ENCODE measurements at places on chromosomes 16 and 17.

DNA sequence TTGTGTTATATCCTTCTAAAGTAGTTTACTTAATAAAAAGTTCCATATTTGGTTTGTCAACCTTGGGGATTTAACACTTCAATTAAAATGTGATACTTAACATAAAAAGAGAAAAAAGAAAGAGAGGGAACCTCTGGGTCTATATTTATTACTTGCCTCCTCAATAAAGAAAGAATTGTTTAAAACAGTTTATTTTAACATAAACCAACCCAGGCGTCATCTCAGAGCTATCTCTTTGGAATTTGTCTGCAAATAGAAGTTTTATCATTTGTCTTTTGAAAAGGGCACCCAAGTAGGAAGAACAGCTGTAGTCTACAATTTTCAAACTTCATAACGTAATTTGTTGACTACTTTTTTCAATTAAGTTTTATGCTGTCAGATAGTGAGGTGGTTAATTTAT, 364.1 kb downstream of the KCNJ2 start:
- no peak for DNase-seq

DNA sequence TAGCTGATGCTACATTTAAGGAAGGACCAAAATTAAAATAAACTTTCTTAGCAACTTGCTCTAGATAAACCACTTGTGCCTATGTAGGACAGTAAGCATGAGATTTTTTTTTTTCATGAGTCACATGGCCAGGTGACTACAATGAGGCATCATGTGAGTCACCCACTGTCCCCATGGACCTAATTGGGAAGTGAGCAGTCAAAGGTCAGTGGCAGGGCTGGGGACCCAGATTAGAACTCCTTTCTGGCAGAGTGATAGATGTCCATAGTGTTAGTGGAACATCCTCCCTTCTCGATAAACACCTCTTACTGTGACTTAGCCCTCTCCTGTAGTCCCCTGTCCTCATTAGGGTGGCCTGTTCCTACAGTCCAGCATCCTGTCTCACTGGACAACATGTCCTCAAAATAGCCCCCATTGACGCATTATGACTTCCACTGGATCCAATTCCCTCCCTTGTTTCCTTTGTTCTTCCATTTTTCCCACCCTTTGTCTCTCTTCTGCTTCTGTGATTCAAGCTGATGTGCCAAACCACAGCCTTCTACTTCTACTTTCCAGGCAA, 12.4 kb downstream of the ITGB3 start:
- DNase-seq, result no peak

- DNase-seq, result no peak
These were observed 169.8 kb downstream of the PRKCB start for GRCh38 chr16:24005577-24005976.

- no peak for DNase-seq
These were observed 43.1 kb downstream of the DUSP14 start for GRCh38 chr17:37532756-37533155.

- DNase-seq, result no peak
These were observed 189.9 kb downstream of the SEC14L1 start for GRCh38 chr17:77330602-77331081.
